ENCODE measurements at places on chromosomes 1 and 21. TPM values are rescaled to one million over a fixed set of nuclear protein-coding genes. Genes with fewer than 3 reads are reported as not detected.

GRCh38 chr1:99763956-99764355, 2.5 kb downstream of the FRRS1 start:
- no peak for DNase-seq

DNA sequence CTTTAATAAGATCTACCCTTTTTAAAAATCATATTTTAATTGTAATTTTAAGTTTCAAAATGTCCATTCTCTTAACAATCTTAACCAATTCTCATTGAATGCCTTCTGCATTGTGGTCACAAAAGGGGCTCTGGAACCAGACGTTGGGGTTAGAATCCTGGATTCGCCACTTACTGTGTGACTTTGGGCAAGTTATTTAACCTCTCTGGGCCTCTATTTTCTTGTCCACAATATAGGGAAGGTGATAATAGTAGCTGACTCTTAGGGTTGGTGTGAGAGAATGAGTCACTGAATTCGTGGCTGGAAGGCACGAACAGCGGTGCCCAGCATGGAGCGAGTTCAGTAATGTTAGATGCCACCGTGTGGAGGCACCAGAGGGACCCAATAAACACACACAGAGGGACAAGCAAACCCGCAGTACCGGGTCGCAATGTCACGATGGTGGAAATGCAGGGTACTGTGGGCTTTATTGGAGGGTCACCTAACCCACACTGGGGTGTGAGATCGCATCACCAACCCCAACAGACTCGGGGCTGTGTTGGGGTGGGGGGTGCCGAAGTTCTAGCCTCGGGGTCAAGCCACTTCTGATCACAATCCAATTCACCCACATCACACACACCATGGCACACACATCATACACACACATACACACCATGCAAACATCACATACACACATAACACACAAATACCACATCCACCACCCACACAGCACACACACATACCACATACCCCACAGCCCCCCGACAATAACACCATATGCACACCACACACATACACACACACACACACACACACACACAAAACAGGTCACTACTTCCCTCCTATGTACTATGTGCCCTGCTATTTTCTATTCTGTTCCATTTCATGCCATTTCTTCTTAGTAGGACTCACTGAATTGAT, 27.0 kb upstream of the IFNAR2 start:
- no peak for DNase-seq

The PRAMEF10 gene
- not detected for total RNA-seq

DNA sequence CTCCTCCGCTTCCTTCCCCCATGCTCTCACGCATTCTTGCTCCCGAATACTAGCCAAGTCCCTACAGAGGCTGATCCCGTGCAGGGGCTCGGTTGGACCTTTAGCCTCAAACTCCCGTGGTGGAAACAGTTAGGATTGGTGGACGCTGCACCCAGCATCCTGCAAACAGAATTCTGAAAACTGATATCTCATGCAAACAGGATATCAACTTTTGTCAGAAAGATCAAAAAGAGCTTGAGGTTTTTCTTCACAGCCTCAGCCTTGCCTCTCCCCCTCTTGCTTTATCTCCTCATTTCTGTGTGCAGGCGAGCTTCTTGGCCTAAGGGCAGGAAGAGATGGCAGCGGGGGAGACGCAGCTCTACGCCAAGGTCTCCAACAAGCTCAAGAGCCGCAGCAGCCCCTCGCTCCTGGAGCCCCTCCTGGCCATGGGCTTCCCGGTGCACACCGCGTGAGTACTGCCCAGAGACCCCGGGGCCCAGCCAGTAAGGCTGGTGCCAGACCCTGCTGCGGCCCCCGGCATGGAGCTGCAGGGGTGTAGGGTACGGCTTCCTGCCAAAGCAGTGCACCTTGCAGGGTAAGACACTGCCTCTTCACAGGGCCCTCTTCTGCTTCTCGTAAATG, at the start of gene UBASH3A:
TSS of gene UBASH3A (plus strand) at position 292 of the 621 bp plus-strand sequence. CDS start at position 336, 44 bp downstream.
- DNase-seq = no peak

The OLFML2B gene
- 19.1 TPM for total RNA-seq

DNA sequence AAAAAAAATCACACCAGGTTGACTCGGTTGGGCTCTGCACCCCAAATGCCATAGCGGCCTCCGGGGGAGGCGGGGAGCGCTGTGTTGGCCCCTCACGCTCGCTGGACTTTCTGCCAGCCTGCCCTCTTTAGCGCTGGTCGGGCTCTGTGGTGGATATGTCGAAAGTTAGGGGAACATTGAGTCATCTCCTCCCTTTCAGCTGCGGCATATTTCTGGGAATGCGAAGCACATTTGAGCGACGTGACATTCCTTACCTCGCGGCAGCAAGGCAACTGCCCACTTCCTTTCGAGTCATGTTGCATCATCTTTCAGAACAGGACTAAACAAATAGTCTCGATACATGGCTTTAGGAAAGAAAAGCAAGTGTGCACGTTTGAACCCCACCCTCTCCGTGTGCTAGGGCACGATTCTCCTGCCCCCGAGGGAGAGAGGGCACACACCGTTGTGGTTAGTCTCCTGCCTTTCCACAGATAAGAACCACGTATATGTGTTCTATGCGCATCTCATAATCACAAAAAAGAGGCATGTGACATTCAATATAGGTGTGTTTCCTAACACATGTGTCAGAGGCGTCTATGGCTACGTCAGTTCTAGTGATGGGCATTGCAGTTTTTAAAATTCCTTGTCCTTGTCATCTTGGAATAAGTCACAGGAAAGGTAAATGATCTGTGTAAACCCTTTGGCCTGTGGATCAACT, 105.9 kb upstream of the SLC45A1 start:
- peak; percentile 79 for DNase-seq

DNA sequence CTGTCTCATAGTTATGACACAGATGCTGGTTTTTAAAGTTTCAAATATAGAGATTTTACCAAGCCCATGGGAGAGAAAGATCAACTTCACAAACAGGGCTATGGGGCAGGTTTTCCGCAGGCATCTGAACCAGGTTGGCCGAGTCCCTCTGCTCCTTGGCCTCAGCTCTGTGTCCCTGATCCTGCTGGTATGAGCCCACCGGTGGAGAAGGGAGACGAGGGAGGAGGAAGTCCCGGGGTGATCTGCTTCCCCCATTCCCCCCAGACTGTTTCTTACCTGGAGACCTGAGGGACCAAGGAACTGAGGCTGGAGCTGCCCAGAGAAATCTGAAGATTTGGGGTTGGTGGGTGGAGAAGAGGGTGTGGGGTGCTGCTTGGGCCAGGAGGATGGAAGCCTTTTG, 28.9 kb upstream of the BTG2 start:
- DNase-seq = no peak

DNA sequence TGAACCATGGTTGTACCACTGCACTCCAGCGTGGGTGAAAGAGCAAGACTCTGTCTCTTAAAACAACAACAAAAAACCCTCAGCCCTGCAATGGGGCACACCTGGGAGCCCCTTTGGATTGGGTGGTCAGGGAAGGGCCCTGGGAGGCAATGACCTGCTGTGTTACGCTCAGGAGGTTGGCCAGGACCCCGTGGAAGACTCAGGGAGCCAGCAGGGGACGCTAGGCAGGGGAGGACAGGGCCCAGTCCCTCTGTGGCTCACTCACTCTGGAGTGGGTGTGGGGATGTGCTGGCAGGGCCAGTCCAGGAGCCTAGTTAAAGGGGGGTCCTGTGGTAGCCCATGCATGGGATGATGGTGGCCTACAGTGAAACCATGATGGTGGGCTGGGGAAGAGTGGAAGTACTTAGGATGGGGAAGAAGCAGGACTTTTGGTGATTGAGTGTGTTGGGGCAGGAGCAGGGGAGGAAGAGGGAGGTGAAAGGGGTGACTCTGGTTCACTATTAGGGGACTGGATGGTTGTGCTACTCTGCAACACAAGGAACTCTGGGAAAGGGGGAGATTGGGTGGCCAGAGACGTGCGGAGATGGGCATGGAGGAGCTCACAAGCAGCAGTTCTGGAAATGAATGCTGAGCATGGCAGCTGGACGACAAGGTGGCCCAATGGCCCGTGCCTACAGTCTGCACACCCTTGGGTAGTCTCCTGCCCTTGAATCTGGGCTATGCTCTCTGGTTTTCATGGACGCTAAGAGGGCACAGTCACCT, 56.3 kb upstream of the FAM20B start:
- no peak for DNase-seq

The SERTAD4 gene
- 4.3 TPM for total RNA-seq

DNA sequence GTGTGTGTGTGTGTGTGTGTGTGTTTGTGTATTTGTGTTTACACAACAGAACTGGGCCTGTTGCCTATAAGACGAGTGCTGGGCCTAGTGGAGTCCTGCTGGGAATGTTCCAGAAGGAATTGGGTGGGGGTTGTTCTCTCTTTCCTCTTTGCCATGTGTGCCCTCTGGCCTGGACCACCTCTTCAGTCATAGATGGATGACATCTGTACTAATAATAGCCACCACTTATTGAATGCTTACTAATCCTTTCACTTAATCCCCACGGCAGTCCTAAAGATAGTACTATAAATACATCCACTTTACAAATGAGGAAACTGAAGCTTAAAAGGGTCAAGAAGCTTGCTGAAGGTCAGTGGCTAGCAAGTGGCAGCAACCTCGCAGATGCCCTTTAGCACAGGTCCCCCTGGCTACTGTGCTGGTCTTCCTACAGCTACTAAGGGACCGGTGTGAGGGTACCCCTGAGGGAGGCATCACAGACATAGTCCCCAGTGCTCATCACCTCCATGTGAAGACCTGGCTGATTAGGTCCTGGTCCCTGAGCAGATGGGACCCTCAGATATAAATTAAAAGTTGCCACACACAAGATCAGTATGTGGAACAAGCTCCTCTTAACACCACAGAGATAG, 55.2 kb upstream of the KIF1B start:
- no peak for DNase-seq

- DNase-seq = no peak
Observed at GRCh38 chr1:97046765-97047420, 325.3 kb downstream of the PTBP2 start.

- no peak for DNase-seq
Observed at GRCh38 chr1:56931686-56932085, 34.1 kb downstream of the C8B start.

The CNKSR1 gene
- total RNA-seq = 25.0 TPM

DNA sequence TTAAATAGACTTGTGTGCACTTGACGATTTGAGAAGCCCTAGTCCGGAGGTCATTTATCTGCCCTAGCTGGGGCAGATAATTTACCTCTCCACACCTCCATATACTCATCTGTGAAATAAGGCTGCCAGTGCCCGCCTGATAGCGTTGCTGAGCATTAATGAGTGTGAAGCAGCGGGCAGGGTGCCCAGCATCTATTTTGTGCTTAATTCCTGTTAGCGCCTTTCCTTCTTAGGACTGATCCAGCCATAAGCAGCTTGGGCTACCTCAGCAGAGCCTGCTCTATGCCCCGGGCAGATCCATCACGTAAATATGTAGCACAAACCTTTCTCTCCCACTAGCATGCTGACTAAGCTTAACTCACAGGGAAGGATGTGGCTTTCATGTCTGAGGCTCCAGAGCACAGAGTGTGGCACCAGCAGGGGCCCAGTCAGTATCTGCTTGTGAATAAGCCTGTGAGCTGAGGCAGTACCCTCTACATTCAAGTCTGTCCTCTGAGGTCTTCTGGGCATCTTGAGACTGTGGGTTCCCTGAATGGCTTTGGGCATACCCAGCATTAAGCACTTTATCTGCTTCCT, 21.5 kb upstream of the RNF187 start:
- no peak for DNase-seq

DNA sequence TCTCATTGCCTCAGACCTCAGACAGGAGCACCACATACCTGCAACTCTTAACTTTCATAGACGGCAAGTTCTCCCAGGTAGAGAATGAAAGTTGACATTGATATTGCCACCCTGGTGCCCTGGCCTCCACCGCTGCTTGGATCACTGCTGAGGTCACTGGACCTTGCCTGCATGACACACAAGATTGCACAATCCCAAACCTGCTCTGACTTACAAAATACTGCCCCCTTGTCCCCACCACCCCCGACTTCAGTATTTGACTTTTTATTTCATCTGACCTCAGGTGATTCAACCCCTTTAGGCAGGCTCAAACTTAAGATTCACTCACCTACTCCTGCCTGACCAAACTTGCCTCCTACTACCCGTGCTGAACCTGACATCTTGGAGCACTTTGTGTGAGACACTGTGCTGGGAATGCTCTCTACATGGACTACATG, 43.1 kb upstream of the S1PR1 start:
- no peak for DNase-seq

The PPM1J gene
- total RNA-seq = 0.30 TPM

GRCh38 chr1:47992720-47993415, 4.3 kb downstream of the TRABD2B start:
- DNase-seq = no peak

- no peak for DNase-seq
Observed at GRCh38 chr1:230314142-230314470, 112.0 kb downstream of the PGBD5 start.

The IL23R gene
- total RNA-seq = 0.18 TPM

The DYNLT4 gene
- 5.2 TPM for total RNA-seq

DNA sequence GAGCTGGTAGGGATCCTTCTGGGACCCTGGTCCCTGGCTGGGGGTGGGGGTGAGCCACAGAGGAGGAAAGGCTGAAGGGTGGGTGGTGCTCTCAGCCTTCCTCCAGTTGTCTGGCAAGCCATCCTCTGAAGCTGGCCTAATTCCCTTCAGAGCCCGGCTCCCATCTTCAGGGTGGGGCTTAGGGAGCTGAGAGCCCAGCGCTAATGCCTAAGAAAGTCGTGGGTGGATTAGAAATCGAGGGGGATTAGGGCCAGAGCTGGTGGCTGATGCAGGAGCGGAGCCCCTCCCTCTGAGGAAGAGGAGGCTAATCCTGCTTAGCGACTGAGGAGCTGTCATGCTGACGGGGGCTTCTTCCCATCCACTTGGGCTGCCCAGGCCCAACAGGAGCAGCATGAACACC, 30.8 kb upstream of the DMBX1 start:
- DNase-seq = no peak

The AADACL4 gene
- not detected for total RNA-seq

- DNase-seq = no peak
Observed at GRCh38 chr1:203178821-203179666, 3.4 kb upstream of the MYBPH start.

- DNase-seq = no peak
Observed at GRCh38 chr1:36805979-36806640, 228.2 kb downstream of the GRIK3 start.

DNA sequence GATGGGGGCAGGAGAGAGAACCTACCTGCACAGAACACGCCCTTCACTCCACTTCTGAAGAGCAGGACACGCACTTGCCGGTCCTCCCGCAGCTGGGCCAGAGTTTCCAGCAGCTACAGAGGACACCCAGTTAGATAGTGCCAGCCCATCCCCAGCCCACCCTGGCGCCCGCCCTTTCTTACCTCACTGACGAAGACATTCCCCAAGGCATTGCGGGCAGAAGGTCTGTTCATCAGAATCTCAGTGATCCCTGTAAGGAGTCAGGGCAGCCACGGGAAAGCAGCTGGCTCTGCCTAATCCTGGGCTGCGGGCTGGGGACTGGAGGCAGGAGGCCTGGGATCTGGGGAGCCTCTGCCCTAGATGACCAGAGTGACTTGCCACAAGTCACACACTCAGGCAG, 10.0 kb downstream of the ECHDC2 start:
- DNase-seq = no peak

Data from lower lobe of right lung (tissue), 2 donors.